AG08396 (cell line): ENCODE measurements at places on chromosomes 7 and 10.

DNA sequence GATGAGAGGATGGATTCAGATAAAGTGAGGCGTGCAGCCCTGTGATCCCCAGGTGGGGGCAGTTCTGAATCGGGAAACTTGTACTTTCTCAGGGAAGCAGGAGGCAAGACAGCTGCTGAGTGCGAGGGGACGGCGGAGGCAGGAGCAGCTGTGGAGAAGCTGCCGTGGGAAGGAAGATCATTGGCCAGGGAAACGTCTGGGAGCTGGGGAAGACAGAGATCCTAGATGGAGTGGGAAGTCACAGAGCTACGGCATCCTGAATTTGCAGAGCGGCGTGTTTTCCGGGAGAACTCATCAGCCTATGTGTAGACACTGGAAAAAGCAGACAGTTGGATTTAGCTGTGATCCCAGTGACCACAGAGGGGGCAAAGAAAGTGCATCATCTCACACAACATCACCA lies 9.2 kb downstream of the PRKCQ start:
- DNase-seq, result no peak

DNA sequence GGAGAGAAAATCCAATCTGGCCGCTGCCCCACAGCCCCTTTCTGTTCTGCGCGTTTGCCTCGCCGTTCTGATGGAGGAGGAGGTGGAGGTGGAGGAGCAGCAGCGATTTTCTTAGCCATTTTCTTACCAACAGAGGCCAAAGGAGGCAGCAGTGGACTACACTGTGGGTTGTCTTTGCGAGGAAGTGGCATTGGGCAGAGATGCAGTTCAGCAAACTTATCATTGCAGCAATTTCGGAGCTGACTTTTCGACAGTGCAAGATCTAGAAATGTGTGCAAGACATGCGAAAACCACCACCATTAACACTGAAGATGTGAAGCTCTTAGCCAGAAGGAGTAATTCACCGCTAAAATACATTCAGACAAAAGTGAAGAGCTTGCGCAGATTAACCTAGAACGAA lies 1.9 kb upstream of the ARL4A start:
- peak; percentile 18 for DNase-seq

DNA sequence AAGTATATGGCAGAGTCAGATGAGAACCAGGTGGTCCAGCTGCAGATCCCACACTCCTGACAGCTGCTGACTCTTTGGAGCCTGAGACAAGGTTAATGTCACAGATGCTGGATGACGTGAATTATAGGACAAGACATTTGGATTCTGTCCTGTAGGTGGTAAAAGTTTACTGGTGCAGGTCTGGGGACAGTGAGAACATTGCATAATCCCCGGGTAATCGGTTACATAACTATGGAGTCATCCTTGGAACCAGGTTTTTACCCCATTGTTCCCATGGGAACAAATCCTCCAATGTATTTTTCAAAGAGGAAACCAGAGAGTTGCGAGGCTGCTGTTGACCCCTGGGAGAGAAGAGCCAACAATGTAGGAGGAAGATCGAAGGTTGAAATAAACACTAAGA lies 27.5 kb upstream of the ZCCHC24 start:
- DNase-seq, result no peak

- DNase-seq, result no peak
These were observed 407.1 kb downstream of the LRMDA start for GRCh38 chr10:75838486-75838885.

- DNase-seq, result no peak
These were observed 20.7 kb downstream of the AVL9 start for GRCh38 chr7:32515890-32516550.

DNA sequence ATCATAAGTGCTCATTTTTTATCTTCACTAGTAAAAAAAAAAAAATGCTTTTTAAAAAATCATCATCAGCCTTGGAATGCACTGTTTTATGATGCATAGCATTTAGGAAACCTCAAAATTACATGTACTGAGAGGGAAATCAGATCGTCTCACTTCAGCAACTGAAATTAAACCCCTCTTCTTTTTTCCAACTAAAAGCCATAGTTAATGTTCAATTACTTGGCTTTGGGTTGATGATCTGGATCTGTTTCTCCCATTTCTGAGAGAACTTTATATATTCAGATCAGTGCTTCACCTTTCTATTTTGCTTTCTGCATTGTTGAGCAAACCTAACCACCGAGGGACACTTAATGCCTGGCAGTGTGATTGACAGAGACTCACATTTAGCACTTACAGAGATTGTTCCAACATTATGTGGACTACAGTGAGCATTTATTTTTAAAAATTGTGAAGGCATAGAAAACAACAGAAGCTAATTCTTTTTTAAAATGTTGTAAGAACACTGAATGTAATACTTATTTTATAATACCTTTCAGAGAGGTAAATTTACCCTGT lies 678.4 kb downstream of the PHTF2 start:
- DNase-seq, result no peak

DNA sequence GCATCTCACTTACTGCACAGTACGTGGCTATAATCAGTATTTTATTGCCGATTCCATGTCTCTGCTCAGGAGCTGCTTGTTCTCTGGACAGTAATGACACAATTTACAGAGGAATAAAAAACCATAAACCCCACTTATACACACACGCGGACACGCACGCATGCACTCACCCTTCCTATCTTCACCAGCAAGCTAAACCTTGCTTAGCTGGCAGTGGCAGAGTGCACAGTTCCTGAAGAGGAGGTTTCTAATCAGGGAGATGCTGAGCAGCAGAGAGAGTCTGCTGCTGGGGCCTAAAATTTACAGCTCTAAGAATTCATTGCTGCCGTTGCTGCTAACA lies 66.3 kb downstream of the SND1 start:
- DNase-seq, result no peak

DNA sequence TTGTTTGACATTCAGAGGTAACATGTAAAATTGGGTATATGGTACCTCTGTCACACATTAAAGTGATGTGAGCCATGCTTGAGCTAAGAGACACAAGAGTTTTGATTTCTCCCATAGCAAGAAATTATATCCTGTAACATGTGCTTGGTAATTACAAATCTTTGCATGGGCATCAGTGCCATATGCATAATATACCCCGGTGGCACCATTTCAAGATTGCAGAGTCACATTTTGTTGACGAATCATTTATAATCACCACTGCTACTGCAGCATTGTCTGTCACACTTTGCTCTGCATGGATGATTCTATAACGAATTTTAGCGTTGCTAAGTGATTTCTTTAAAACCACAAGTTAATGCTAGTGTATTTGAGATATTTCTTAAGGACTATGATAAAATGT lies 443.7 kb upstream of the LRRN3 start:
- DNase-seq, result no peak

DNA sequence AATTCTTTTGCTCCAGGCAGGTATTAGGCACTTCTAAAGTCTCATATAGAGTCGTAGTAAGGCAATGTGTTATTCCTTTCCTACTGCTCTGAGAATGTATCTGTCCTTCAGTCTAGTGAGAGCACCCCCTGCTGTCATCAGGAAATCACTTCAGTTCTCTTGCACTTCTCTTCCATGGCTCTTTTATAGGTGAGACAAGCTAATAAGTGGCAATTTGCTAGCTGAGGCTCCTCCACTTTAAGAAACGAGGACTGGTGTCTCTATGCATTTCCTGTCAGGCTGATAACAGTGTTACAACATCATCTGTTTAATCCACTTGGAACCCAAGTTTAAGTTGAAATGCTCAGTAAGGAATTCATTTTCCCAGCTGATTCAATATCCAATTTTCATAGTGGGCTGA lies 350.6 kb downstream of the TFEC start:
- peak; percentile 22 for DNase-seq

- DNase-seq, result no peak
These were observed 63.3 kb downstream of the TMEM26 start for GRCh38 chr10:61389887-61390286.

- peak; percentile 46 for DNase-seq
These were observed 228.9 kb upstream of the PITRM1 start for GRCh38 chr10:3401491-3401938.

DNA sequence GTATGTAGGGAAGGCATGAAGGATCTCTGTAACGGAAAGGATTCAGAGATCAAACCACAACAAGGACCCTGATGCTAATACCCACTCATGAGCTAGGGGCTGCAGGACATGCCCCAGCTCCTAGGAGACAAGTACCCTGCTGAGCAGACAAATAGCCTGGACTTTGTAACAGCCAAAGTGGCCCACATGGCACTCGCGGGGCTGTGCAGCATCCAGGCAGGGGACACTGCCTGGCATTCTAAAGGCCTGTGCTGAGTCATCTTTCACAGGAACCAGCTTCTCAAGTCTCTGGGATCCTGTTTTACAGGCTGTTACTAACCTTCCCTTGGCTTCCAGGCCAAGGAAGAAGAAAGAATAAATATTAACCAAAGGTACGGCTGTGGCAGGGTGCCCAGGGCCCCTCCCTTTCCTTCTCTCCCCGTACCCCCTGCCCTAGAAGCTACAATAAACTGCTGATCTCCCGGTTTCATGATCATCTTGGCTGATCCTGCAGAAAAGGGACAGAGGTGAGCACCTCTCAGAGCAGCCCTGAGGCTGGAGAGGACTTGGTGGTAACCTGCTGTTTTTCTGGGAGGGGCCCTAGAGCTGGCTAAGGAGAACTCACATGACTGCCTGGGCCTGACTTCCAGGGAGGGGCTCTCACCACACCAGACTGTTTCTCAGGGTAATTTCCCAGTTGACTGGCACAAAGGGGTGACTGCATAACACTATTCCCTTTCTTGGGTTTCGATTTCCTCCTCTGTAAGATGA lies 4.2 kb upstream of the RPEL1 start:
- DNase-seq, result peak; percentile 42

- peak; percentile 51 for DNase-seq
These were observed 779 bp downstream of the C1QL3 start for GRCh38 chr10:16520900-16521299.

GRCh38 chr10:12644380-12645144 lies 295.2 kb downstream of the CAMK1D start:
- DNase-seq, result no peak

GRCh38 chr10:127129104-127129503 lies 67.3 kb downstream of the INSYN2A start:
- no peak for DNase-seq

DNA sequence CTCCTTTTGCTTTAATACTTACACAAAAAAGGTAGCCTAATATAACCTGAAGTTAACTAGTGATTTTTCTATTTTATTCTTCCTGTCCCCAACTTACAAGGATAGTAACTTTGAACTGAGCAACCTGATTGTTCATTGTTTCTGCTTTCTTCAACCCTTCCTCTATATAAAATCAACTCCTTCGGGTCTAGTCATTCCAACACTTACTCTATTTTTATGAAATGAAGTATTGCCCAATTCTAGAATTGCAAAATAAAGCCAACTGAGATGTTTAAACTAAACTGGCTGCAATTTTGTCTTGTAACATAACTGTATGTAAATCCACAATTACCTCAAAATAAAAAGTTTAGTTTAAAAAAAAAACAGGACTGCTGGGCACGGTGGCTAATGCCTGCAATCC lies 20.3 kb upstream of the DNA2 start:
- no peak for DNase-seq

- no peak for DNase-seq
These were observed 565.5 kb downstream of the PARD3 start for GRCh38 chr10:34249634-34250033.

- peak; percentile 35 for DNase-seq
These were observed 71.2 kb downstream of the WNT2 start for GRCh38 chr7:117251687-117252086.

GRCh38 chr10:101535949-101536348 lies 52.1 kb downstream of the POLL start:
- no peak for DNase-seq

DNA sequence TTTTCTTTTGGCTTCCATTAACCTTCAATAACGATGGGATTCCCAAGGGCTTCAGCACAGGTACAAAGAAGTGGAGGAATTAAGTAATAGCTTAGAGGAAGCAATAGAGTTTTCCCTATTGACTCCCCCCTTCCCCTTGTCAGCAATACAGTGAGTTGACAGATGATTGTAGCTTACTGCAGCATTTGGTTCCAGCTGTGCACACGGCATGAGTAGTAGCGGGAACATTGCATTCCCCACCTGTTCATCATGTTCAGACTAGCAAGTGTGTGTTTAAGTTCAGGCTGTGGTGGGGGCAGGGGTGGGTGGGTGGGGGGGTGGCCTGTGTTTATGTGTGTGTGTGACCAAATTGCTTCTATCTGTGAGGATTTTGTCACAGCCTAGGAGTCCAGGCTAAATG lies 4.6 kb upstream of the ADRA2A start:
- DNase-seq, result peak; percentile 3

GRCh38 chr10:3068968-3069737 lies 1.8 kb downstream of the PFKP start:
- DNase-seq, result peak; percentile 56

GRCh38 chr10:85995791-85996190 lies 370.8 kb downstream of the GRID1 start:
- peak; percentile 12 for DNase-seq

DNA sequence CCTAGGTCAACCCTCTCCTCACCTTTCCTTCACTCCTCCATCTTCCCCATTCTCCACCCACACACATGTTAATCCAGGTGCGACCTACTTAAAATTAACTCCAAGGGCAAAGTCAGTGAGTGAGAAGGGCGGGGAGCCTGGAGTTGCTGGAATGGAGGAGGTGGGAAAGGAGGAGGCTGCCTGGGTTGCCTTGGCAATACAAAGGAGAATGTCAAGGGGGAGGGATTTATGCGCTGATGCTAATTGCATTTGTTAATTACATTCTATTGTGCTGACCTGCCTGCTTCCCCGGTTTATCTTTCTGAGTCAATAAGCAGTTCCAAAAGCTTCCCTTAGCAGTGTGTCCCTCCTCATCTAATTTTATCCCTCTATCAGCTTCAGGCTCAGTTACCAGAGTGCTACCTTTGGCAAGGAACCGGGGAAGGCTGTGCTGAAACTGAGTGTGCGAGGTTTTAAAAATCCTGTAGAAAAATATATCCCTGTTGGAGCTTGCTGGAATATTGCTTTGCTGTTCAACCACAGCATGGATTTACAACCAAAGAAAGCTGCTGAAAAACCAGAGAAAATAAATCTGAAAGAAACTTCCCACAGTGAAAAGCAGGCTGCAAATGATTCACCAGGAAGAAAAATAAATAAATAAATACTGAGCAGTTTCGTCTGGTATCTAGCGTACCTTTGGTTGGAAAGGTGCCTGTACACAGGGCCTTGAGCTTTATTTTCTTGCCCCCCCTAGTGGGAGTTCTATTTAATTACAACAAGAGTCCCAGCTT lies 113.2 kb upstream of the DGKB start:
- DNase-seq, result peak; percentile 6

DNA sequence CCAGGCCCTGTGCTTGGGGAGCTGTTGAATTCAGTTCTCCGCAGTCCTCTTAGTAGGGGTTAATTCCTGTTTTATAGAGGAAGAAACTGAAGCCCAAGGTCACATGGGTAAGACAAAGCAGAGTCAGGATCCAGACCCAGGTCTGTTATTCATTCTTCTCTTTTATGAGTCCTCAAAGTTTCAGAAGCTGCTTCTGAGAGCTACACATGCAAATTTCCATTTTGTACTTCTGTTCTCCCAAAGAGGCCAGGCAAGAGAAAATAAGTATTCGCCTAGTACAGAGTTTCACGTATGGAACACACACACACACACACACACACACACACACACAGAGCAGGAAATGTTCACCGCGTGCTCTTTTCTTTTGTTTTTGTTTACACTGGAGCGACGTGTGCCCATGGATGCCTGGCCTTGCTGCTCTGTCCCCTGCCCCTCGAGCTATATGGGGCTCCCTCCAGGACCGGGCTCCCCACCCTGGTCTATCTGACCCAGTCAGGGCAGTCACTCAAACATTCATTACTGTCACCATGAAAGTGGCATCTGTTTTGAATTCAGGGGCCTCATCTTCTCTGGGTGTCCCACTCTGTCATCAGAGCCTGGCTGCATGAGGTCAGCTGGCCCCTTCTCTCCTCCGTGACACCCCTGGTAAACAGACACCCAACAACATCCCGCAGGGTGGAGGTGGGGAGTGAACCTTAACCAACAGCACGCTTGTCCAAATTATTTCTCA lies 84.4 kb downstream of the TNS3 start:
- no peak for DNase-seq

GRCh38 chr10:63922468-63923284 lies 401.5 kb downstream of the REEP3 start:
- no peak for DNase-seq
